ENCODE measurements at places on chromosomes 7 and 10. TPM values are rescaled to one million over a fixed set of nuclear protein-coding genes. Genes with fewer than 3 reads are reported as not detected.

Gene PSD
- 0.95 TPM for polyA plus RNA-seq

Gene HYAL4
- not detected for polyA plus RNA-seq

Gene FAM25G
- 1.4 TPM for polyA plus RNA-seq

Gene BAMBI
- 0.95 TPM for polyA plus RNA-seq

Gene GHRHR
- polyA plus RNA-seq: not detected
